Stimulated activated CD4-positive, alpha-beta T cell treated with anti-CD3 and anti-CD28 coated beads, Interleukin-1b, Interleukin-23, amount 100 ng/mL, for 4 hours (primary cell): ENCODE measurements at places on chromosomes 2 and 18.

DNA sequence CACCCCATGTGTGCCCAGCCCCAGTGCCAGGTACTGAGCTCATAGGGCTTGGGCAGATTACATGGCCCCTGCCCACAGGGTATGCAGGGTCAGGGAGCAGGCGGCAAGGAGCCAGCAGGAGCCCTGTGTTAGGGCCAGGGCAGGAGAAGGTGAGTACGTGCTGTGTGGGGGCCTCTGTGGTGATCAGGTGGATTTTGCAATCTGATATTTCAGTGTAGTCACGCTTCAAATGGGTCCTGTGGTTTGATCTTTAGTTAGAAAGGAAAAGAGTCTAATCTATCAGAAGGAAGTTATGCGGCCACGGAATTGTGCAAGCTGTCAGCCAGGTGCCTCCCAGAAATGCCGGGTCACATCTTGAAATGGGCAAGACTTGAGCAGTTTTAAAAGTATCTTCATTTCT, 13.9 kb downstream of the UBE2F start:
- DNase-seq: no peak

GRCh38 chr18:62287781-62288664, 37.1 kb upstream of the TNFRSF11A start:
- DNase-seq: no peak

GRCh38 chr2:241177526-241178334, 10.7 kb upstream of the ANO7 start:
- DNase-seq: no peak

DNA sequence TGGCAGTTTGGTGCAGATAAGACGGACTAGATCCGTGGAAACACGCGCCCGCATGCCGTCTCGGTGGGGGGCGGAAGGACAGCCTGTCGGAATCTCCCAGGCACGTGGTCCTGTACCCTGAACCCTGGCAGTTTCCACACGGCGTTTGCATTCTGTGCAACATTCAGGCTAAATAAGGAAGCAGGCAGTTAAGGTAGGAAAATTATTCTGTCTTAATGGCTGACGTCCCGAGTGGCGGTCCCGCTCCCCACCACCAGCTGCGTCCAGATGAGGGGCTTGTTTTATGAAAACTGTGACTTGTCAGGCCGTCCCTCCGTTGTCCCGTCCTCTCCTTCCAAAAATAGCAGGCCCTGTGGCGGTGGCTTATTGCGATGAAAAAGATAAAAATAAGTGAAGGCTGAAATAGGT, 120.2 kb downstream of the NFATC1 start:
- DNase-seq: no peak

GRCh38 chr2:73987109-73987947, 2.6 kb downstream of the TET3 start:
- no peak for DNase-seq

DNA sequence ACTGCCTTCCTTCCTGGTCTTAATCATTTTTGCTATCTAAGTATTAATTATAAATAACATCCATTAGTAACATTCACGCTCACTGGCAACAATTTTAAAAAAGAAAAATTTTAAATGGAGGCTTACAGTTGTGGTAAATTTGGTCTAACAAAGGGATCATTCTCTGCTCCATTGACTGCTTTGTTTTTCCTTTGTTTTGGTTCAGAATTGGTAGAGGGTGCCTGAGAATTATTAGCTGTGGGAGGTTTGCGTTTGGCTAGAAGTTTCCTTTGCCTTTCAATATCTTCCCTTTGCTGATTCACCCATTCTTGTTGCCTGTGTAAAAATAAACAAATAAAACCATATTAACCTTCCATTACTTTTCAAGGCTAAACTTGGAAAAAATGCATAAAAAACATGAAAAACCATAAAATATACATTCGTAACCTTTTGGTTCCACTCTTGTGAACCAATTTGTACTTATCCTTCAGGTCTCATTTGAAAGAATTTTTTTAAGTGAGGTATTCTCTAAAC, 114.6 kb downstream of the TLK1 start:
- DNase-seq: no peak

GRCh38 chr2:171383134-171383533, 50.7 kb downstream of the METTL8 start:
- no peak for DNase-seq

GRCh38 chr18:9824952-9825371, 60.8 kb upstream of the TXNDC2 start:
- DNase-seq: no peak

DNA sequence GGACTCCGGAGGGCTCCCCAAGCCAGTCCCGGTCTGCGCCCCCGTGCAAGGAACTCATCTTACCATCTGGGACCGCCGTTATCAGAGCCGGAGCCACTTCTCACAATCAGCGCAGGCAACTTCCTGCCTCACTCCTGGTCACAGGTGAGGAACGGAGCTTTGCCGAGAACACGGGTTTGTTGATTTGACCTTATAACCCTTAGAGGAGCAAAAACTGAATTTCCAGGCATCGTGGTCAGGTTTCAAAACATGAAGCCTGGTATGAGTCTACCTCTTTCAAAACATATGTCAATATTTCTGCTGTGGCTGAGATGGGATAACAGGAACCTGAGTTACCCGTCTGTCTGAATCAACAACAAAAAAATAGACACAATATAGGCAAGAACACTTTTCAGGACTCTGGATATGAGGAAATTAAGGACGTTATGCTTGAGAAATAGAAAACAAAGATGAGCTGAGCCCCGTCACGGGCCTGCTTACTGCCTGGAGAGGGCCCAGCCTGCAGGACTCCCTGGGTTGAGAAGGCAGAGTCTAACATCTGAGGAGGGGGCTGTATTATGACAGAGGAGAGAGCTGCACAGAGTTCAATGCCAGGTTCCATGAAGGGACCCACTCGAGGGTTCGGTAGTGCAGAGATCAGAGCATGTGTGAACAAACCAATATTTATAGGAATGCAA, 148.7 kb downstream of the NDUFA10 start:
- DNase-seq: no peak

DNA sequence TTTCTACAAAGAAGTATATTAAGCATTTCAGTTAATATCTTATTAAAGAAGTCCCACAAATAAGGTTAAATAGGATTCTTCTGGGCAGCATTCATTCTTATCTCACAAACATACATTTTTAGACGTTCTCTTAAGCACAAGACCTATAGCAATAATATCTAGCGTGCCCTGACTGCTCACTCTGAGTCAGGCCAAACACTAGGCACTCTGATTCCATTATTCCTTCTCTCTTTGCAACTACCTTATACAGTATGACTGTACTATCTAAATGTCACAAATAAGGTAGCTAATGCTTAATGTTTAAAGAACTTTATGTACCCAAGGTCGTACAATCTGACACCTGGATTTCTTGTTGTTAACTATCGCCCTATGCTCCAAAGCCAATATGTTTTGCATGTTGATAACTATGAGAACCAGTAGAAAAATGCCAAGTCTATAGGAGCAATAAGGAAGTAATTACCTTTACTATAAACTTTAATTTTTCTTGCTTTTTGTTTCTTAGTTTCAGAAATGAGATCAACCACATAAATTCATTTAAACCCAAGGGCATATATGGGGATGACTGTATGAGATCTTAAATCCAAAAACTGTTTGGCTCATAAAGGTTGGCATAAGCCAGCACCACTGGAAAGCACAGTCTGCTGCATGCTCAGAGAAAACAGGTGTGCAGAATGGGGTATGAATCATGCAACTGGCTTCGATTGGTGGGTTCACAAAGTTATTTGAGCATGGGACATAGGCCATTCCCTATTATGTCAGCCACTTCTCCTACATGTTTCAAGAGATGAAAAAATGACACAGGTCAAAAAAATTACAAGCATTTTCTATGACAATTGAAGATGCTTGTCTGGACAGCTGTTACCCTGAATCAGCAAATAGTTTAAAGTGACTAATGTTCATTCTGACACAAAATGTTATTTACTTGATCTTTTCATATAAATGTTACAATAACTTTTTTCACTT, 352.0 kb downstream of the IRS1 start:
- DNase-seq: no peak

- DNase-seq: no peak
Observed at GRCh38 chr2:207812058-207812725, 42.5 kb upstream of the FZD5 start.

DNA sequence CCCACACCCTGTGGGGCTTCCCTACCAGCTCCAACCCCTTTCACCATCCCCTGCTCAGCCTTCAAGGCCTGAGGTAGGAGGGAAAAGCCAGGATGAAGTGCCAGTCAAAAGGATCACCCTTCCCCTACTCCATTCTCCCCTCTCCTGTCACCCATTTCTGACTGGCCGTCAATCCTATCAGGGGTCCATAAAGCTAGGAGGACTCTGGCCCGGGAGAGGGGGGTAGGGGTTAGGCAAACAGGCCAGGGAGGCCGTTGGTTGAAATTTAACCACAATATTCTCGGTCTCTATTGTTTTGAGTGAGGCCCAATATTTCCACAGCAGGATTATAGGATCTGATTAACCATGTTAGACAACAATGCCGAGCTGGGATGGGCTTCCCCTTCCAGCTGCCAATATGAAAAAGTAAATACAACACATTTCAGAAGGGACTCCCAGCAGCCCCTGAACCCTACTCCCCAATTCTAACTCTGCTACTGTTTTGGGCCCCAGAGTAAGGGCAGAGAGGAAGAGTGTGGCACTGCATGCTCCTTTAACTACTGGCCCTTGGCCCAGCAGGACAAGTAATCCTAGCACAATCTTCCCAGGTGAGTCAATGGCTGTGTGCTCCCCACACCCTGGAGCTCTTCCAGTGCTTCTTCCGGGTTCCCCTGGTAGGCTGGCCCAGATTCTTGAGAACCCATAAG, 10.6 kb upstream of the IHH start:
- DNase-seq: no peak
